ENCODE measurements at places on chromosomes 12 and 14.

- peak; percentile 3 for DNase-seq
Measured at GRCh38 chr12:95877622-95878021, 18.9 kb downstream of the SNRPF start.

DNA sequence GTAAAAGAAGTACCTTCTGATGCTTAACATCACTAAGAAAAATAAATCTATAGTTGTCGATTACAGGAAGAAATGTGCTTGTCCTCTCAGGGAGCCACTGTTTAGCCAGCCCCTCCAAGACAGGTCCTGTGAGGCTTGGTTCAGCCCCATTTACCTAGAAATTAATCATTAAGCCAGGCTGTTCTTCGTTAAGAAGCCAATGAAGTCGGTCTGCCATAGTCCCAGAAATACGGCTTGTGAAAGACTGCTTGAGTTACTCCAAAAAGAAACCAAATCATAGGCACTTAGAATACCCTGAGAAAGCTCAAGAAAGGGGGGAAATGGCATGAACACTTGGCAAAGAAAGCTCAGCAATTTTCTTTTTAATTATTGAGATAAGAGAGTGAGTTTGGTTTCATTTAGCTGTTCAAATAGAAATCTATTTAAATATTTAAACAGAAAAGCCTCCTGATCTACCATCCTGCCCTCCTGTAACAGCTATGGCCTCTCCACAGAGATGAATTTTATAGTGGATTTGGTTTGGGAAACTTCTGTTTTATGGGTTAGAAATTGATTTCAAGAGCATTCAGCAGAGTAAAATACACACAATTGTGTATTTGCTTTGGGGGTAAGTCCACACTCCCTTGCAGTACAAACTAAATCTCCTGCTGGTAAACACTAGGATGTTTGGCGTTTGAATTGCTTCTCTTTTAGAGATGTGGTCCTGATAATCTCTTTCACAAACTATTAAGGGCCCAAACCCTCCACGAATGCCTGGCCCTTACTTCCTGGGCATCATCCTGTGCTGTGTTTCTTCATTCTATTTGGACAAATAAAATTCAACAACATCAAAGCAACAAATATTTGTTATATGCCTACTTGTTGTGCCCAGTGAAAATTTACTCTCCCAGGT is 234.4 kb downstream of the SEC23A start:
- no peak for DNase-seq

- no peak for DNase-seq
Measured at GRCh38 chr14:23483236-23483854, 13.8 kb downstream of the NGDN start.

DNA sequence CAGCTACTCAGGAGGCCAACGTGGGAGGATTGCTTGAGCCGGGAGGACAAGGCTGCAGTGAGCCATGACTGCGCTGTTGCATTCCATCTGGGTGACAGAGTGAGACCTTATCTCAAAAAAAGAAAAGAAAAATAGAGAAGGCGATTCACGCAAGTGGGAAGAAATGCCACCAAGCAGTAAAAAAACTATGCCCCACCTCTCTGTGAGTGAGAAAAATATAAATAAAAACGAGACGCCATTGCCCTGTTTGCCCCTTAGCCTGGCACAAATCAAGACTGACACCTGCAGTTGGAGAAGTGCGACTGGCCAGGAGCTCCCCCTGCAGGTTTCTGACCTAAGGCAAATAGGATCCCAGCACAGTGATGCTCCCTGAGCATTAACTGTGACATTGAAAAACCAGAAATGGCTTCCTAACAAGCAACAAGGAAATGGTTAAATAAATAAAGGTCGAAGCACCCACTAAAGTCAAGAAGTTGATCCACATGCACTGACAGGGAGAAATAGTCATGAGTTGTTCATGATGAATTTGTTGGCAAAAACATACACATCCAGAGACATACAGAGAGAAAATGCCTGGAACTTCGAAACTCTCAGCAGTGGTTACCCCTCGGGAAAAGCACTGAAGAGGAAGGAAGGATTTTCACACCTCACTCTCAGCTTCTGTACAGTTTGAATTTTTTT is 21.1 kb downstream of the GSC start:
- no peak for DNase-seq

GRCh38 chr12:3316776-3317480 is 174.1 kb upstream of the PRMT8 start:
- DNase-seq = no peak

DNA sequence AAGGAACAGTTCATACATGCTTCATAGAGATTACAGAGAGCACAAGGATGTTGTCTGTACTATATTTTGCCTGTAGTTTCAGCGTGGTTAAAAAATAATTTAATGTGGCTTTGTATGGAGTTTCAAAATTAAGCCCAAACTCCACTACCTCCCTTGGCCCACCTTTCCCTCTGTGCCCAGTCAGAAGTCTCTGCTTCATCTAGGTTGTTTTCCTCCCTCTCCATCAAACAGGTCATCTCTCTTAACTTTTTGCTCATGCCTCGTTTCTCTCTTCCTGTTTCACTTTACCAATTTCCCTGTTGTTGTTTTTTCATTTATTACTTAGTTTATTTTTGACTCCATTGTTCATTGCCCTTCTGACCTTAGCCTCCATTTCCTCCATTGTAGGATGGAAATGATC is 94.9 kb upstream of the NEDD1 start:
- DNase-seq = no peak

- peak; percentile 21 for DNase-seq
Measured at GRCh38 chr14:77133720-77134338, 7.8 kb downstream of the ZDHHC22 start.

GRCh38 chr12:86264451-86265328 is 8.5 kb upstream of the MGAT4C start:
- no peak for DNase-seq
